ENCODE measurements at places on chromosomes 1 and 21. TPM values are rescaled to one million over a fixed set of nuclear protein-coding genes. Genes with fewer than 3 reads are reported as not detected.
A peak's percentile ranks its signal among the peaks of the same experiment; 100 is the strongest.

HSPA6 gene
- 1.9 TPM for total RNA-seq

KCNN3 gene
- not detected for total RNA-seq

TFB2M gene
- total RNA-seq = 21.8 TPM

AADACL3 gene
- total RNA-seq = not detected

BCAR3 gene
- 15.7 TPM for total RNA-seq

PPIAL4G gene
- total RNA-seq = not detected

CHTOP gene
- 100 TPM for total RNA-seq

PLD5 gene
- 0.44 TPM for total RNA-seq

- no peak overlapping the region for H3K27ac ChIP-seq
- no peaks in the 10 kb centered on the region for H3K36me3 ChIP-seq
- no peaks in the 10 kb centered on the region for H3K27me3 ChIP-seq
- no peak overlapping the region for H3K4me3 ChIP-seq
- no peak for DNase-seq
- H3K4me1 ChIP-seq = no peaks in the 10 kb centered on the region
These were observed 42.0 kb upstream of the CLSTN1 start for GRCh38 chr1:9865724-9866123.

DNA sequence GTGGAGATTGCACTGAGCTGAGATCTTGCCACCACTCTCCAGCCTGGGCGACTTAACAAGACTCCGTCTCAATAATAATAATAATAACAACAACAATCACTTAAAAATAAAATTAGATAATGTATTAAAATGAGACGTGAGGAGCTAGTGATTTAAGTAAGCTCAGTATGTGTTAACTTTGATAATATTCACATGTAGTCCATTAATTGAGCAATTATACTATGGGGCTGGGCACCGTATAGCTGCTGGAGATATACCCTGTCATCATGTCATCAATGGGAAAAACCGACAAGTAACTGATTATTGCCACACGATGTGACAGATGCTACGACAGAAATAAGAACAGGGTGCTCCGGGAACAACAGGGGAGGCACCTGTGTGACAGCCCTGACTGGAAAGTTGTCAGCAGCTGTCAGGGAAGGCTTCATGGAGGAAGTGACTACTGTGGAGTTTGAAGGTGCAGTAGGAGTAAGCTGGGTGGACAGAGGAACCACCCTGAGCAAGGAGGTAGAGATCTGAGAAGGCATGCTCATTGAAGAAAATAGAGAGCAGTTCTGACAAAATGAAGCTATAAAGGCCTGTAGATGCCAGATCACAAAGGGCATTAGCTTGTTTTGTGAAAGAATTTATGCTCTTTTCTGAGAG lies 924 bp upstream of the CAMSAP2 start:
- no peaks in the 10 kb centered on the region for H3K27me3 ChIP-seq
- H3K36me3 ChIP-seq = peaks cover 29% of the 10 kb centered on the region
- peaks cover 20% of the 10 kb centered on the region for H3K4me1 ChIP-seq
- peak overlapping the region; percentile 92 for H3K4me3 ChIP-seq
- no peak for DNase-seq
- H3K27ac ChIP-seq = peak overlapping the region; percentile 88

GRCh38 chr21:42677339-42678321 lies 24.2 kb downstream of the PDE9A start:
- no peak overlapping the region for H3K27ac ChIP-seq
- H3K4me3 ChIP-seq = no peak overlapping the region
- no peaks in the 10 kb centered on the region for H3K4me1 ChIP-seq
- no peaks in the 10 kb centered on the region for H3K27me3 ChIP-seq
- peak; percentile 10 for DNase-seq

GRCh38 chr1:227428803-227429202 lies 110.5 kb upstream of the CDC42BPA start:
- H3K27me3 ChIP-seq = no peaks in the 10 kb centered on the region
- peaks cover 5% of the 10 kb centered on the region for H3K36me3 ChIP-seq
- peak overlapping the region; percentile 2 for H3K4me3 ChIP-seq
- DNase-seq = peak; percentile 83
- peak overlapping the region; percentile 56 for H3K27ac ChIP-seq

DNA sequence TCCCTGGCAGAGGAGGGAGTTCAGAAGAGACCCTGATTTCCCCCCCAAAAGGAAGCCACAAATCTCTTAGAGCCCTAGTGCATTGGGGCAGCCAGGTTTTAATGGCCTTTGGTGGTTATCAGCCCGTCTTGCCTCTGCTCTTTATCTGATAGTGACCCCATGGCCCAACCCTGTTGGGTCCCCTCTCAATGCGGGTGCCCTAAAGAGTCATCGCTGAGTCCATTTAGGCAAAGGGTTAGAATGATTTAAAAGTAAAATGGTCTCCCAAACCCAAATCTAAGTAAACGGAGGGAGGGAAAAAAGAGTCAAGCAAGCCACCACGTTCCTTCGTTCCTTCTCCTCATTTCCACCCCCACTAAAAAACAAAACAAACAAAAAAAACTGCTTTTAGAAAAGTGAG lies 164.0 kb downstream of the RUNX1 start:
- peak overlapping the region; percentile 65 for H3K4me3 ChIP-seq
- H3K36me3 ChIP-seq = peaks cover 94% of the 10 kb centered on the region
- peak overlapping the region; percentile 86 for H3K27ac ChIP-seq
- H3K4me1 ChIP-seq = peaks cover 14% of the 10 kb centered on the region
- H3K27me3 ChIP-seq = no peaks in the 10 kb centered on the region
- no peak for DNase-seq

DNA sequence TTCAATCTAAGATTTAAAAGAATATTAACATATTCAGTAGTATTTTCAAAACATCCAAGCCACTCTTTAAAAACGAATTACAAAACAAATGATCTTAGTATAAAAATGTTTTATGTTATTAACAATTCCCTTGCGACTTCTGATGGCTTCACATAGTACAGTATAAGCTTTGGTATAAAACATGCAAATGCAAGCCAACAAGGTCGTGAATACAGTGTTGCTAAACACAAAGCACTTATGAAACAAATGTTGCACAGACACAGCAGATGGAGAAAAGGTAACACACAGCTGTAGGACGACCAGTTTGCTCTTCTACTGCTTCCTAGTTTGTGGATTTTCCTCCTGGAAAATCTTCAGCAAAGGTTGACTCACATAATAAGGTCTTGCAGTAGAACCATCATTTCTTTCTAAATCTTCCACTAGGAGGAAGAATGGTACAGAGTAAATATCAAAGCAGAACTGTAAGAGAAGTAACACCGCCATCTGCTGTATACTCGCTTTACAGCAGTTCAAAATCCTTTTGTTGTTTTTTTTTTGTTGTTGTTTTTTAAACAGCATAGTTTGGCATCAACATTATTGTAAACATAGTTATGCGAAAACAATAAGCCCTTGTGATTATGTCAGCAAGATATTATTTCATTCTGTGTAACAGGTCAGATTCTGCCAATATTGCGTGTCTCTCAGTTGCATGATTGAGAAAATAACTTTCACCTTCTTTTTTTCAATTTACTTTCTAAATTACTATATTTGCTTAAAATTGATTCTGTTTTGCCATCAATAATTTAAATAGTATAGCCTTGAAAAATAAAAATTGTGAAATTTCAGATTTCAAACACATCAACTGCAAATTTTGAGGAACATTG lies 69.5 kb downstream of the LHX8 start:
- H3K27me3 ChIP-seq = no peaks in the 10 kb centered on the region
- peak; percentile 6 for DNase-seq
- H3K36me3 ChIP-seq = no peaks in the 10 kb centered on the region
- H3K4me3 ChIP-seq = no peak overlapping the region

DNA sequence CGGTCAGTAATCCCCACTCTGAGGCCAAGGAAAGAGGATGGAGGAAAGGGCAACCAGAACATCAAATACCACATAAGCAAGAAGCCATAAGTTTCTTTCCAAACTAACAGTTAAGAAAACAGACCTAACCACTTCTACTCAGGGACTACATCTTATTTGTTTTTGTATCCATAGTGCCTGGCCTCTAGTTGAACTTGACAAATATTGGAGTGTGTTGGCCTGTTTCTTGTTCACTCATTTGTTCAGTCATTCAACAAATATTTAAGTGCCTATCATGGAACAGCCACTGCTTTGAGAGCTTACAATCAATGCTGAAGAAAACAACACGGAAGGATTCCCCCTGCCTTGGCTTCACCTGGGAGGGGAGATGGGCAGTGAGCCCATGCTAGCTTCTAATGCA lies 69.7 kb downstream of the ST6GALNAC3 start:
- H3K27me3 ChIP-seq = no peaks in the 10 kb centered on the region
- no peak overlapping the region for H3K27ac ChIP-seq
- H3K4me3 ChIP-seq = no peak overlapping the region
- no peak for DNase-seq

GRCh38 chr1:103945774-103946173 lies 196.1 kb downstream of the AMY1C start:
- no peaks in the 10 kb centered on the region for H3K27me3 ChIP-seq
- no peaks in the 10 kb centered on the region for H3K36me3 ChIP-seq
- H3K4me3 ChIP-seq = no peak overlapping the region
- H3K27ac ChIP-seq = no peak overlapping the region
- DNase-seq = no peak
- peaks cover 8% of the 10 kb centered on the region for H3K4me1 ChIP-seq

DNA sequence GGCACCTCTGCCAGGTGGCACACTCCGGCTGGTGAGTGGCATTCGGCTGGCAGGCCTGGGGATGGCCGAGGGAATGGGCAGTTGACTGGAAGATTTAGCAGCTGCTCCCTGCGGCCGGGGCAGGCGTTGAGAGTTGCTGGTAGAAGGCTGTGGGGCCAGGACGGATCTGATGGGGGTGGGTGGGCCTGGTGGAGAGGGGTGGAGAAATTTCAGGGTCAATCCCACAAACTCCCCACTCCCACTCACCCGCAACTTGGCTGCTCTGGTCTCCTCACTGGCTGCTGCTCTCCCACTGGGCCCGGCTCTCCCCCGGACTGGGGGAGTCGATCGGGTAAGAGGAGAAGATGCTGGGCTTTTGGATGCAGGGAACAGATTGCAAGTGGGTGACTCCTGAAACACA lies 2.1 kb downstream of the PSRC1 start:
- H3K36me3 ChIP-seq = peaks cover 16% of the 10 kb centered on the region
- H3K27ac ChIP-seq = no peak overlapping the region
- DNase-seq = no peak
- H3K27me3 ChIP-seq = no peaks in the 10 kb centered on the region

GRCh38 chr1:76501586-76502219 lies 365.6 kb upstream of the ST6GALNAC5 start:
- H3K36me3 ChIP-seq = no peaks in the 10 kb centered on the region
- no peak for DNase-seq
- no peaks in the 10 kb centered on the region for H3K4me1 ChIP-seq

DNA sequence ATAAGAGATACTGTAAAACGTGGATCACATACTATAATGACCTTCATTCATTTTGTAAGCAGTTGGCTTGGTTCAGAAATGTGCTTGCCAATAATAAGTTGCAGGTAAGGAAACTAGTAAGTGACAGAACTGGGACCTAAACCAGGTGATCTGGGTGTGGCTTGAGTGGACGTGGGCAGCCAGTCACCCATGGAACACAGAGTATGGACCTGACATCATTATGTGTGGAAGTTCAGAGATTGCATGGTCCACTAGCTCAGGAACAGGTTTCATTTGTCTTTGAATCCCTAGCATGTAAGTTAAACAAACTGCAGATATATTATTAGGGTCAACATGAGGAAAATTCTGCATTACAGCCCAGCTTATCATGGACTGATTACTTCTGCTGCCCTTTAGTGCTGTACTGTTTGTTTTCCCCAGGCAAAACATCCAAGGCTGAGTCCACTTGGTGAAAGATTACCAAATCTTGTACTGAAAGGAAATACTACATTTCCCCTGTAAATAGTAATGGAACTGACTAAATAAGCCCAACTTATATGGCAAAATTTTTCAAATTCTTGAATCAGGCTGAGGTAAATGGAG lies 327.3 kb upstream of the SGIP1 start:
- no peaks in the 10 kb centered on the region for H3K4me1 ChIP-seq
- no peak overlapping the region for H3K4me3 ChIP-seq
- no peak overlapping the region for H3K27ac ChIP-seq
- no peak for DNase-seq
- no peaks in the 10 kb centered on the region for H3K36me3 ChIP-seq

- H3K27me3 ChIP-seq = no peaks in the 10 kb centered on the region
- no peak for DNase-seq
- H3K4me1 ChIP-seq = no peaks in the 10 kb centered on the region
- no peaks in the 10 kb centered on the region for H3K36me3 ChIP-seq
- H3K4me3 ChIP-seq = no peak overlapping the region
These were observed 52.2 kb upstream of the ATP1A1 start for GRCh38 chr1:116320874-116321273.

DNA sequence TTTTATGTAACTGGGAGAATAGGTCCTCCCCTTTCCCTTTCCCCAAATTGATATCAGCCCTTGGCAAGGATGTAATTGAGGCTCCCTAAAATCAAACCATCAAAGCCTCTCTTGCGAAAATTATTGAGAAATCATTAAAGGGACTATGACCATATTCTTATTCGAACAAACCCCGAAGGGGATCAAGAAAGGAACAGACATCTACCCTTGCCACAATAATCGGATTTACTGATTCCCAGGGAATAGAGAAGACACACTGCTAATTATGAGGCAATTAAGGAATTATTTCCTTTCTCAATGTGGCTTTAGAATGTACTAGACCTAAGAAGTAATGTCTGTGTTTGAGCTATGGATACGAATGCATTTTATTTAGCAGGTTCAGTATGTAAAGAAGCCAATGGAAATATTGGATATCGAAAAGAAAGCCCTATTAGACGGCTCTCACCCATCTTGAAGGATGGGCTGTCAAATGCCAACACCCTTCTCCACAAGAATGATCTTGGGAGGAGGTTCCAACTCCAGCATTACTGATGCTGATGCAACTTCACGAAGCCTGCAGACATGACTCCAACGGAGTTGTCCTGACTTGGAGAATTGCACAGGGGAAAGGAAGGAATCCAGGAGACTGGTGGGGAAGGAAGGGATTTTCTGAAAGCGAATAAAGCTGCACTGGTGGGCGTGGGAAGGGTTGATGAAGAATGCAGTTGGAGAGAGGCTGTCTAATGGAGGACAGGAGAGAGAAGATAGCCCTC lies 11.6 kb upstream of the PTPRF start:
- peaks cover 5% of the 10 kb centered on the region for H3K36me3 ChIP-seq
- DNase-seq = no peak
- peaks cover 18% of the 10 kb centered on the region for H3K4me1 ChIP-seq
- H3K4me3 ChIP-seq = no peak overlapping the region
- no peaks in the 10 kb centered on the region for H3K27me3 ChIP-seq

- H3K27ac ChIP-seq = peak overlapping the region; percentile 63
- peaks cover 8% of the 10 kb centered on the region for H3K36me3 ChIP-seq
- H3K4me3 ChIP-seq = no peak overlapping the region
- H3K27me3 ChIP-seq = no peaks in the 10 kb centered on the region
These were observed 49.8 kb downstream of the ACOT7 start for GRCh38 chr1:6343506-6344405.

DNA sequence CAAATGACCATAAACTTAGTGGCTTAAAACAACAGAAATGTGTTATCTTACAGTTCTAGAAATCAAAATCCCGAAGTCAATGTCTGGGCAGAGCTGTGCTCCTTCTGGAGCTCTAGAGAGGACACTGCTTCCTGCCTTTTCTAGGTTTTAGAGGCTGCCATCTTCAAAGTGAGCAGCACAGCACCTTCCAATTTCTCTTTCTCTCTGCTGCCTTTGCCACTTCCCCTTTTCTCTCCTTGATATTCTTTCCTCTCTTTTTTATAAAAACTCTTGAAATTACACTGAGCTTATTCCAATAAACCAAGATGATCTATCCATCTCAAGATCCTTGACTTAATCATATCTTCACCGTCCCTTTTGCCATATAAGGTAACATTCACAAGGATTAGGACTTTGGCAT lies 616.9 kb downstream of the PLPP3 start:
- no peak overlapping the region for H3K27ac ChIP-seq
- H3K4me3 ChIP-seq = no peak overlapping the region
- no peaks in the 10 kb centered on the region for H3K4me1 ChIP-seq
- no peaks in the 10 kb centered on the region for H3K36me3 ChIP-seq
- no peaks in the 10 kb centered on the region for H3K27me3 ChIP-seq

Measured in Calu3 (cell line).